Activated CD4-positive, CD25-positive, alpha-beta regulatory T cell (primary cell): ENCODE measurements at places on chromosomes 2 and 18.

- no peak for DNase-seq
These were observed 4.3 kb upstream of the INO80C start for GRCh38 chr18:35502052-35502451.

DNA sequence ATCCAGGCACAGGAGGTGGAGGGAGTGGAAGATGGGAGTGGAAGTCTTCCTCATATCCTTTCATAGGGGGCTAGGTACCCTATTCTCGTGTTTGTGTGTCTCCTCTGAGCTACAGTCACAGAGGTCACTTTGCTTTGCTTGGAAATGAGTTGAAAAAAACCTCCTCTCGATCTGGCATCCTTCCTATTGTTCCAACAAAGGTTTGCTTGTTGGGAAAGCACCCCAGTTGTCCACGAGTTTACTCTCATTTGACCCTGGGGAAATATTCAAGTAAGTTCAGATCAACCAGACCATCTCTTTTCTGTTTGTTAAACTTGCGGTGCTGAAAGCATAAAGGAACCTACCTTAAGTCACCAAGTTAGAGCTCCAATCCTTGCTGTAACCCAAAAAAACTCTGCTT, 59.3 kb downstream of the ARHGEF33 start:
- DNase-seq: no peak

GRCh38 chr18:21057112-21057511, 54.5 kb downstream of the ROCK1 start:
- no peak for DNase-seq

- DNase-seq: no peak
These were observed 97.2 kb downstream of the MYO5B start for GRCh38 chr18:50097702-50098101.

DNA sequence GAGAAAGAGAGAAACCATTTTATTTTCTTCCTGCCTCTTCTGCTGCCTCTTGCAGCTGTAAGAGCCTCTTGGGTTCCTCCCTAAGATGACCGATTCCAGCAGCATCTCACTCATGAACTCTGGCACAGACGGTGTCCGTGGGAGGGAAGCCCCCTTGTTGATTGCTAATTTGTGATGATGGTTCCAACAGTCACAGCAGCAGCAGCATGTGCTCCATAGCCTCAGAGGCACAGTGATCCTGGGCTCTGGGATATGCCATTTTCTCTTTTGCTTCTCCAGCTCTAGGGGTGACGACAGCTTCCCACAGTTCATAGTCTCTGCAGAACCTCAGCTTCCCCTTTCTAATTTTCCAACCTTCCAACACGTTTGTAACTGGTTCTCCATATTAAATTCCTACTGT, 324.2 kb upstream of the HS6ST1 start:
- no peak for DNase-seq

DNA sequence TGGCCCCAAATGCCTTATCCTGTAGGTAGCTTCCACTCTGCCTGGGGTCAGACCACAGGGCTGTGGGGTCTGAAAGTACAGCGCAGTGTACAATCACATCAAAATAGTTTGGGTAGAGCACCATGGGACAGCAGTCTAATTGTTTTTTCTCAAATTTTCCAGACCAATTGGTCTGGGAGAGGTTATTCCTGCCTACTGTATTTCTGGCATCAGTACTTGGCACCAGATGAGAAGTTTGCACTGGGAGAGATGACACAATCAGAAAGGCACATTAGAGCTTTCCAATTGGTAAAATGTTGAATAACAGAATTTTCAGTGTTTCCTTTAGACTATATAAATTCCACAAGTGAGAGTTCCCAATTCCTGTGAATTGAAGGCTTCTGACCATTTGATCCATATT, 30.9 kb upstream of the LRRTM1 start:
- no peak for DNase-seq

DNA sequence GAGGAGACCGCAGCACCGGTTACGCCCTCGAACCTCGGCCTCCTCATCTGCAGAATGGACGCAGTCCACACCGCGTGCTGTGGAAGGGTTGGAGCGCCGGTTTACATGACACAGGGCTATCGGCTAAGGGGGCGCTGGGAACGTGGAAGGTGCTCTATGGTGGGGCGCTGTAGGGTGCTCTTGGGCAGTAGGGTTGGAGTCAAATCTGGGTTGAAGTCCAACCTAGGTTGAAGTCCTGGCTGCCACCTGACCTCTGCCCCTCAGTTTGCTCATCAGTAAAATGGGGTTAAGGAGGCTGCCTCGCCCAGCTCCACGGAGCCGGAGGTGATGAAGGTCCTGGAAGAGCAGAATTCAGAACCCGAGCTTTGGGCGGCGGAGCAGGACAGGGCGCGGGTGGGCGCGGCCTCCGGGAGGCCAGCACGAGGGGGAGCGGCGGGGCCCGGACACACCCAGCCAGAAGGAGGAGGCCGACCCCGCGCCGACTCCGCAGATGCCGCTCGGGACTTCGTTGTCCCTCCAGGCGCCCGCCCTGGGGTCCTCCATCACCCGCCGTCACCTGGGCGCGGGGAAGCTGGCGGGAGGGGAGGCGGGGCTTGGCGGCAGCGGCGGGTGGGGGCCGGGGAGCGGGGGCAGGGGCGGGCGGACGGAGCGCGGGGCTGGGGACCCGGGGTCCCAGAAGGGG, 558 bp upstream of the GAREM2 start:
- no peak for DNase-seq

DNA sequence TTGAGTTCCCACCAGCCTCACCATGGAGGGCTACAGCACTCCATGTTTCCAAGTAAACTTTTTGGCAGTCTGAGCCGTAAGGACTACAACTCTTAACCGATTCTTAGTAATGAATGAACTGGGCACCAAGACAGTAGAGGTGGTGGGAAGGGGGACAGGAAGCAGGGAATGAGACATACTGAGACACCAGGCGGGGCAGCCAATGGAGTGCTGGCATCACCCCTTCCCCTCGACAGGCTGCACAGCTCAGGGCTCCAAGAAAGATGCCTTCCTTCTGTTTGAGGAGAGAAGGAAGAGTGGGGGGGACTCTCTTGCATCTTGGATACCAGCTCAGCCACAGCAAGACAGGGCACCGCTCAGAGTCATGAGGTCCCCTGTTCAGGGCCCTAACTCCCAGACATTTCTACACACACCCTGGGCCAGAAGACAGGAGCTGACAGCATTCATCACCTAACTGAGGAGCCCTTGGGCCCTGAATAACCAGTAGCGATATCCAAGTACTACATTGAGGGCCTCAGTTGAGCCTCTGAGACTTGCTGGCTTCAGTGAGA, 45.2 kb downstream of the USP34 start:
- DNase-seq: no peak

DNA sequence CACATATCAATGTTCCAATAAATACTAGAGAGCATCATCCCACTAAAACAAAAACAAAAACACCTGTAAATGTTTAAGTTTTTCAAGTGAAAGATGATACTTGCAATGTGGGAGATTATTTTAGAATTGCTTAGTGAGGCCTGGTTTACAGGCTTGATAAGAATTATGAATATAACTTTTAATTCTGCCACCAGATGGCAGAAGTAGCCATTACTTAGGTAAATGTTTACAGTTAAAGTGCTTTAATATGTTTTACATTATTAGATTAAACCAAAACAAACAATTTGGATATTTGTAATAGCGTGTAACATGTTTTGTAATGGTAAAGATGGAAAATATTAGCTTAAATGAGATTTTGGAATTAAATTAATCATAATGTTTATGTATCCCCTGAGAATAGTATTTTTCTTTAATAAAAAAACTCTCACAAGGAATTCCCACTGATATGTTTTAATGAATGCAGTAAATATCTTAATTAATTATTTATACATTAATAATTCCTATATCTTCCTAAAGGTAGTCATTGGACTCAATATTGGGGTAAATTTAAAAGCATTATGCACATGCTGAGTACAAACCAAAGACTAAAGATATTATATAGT, 522.0 kb downstream of the SPAG16 start:
- DNase-seq: no peak

GRCh38 chr2:73516033-73516432, 126.2 kb downstream of the NAT8 start:
- no peak for DNase-seq

DNA sequence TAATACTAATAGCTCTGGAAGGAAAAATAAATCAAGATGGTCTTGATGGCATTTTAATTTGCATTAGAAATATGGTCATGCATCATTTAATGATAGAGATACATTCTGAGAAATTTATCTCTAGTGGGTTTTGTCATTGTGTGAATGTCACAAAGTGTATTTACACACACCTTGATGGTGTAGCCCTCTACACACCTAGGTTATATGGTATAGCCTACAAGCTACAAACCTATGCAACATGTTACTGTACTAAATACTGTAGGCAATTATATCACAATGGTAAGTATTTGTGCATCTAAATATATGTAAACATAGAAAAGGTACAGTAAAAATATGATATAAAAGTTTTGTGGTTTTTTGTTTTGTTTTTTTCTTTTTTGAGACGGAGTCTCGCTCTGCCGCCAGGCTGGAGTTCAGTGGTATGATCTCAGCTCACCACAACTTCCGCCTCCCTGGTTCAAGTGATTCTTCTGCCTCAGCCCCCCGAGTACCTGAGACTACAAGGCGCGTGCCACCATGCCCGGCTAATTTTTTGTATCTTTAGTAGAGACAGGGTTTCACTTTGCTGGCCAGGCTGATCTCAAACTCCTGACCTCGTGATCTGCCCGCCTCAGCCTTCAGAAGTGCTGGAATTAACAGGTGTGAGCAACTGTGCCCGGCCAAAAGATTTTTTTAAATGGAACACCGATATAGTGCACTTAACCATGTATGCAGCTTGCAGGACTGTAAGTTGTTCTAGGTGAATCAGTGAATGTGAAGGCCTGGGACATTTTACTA, 83.7 kb upstream of the UBXN4 start:
- peak; percentile 10 for DNase-seq

GRCh38 chr2:85288244-85288725, 39.5 kb downstream of the TGOLN2 start:
- no peak for DNase-seq
